ENCODE measurements at places on chromosomes 5 and 9. TPM values are rescaled to one million over a fixed set of nuclear protein-coding genes. Genes with fewer than 3 reads are reported as not detected.

GRCh38 chr5:17258431-17258830 is 41.0 kb downstream of the BASP1 start:
- no peak for DNase-seq

GRCh38 chr5:116396476-116397099 is 178.0 kb downstream of the SEMA6A start:
- DNase-seq, result no peak

- no peak for DNase-seq
These were observed 148.9 kb downstream of the DOCK2 start for GRCh38 chr5:169785771-169786618.

DNA sequence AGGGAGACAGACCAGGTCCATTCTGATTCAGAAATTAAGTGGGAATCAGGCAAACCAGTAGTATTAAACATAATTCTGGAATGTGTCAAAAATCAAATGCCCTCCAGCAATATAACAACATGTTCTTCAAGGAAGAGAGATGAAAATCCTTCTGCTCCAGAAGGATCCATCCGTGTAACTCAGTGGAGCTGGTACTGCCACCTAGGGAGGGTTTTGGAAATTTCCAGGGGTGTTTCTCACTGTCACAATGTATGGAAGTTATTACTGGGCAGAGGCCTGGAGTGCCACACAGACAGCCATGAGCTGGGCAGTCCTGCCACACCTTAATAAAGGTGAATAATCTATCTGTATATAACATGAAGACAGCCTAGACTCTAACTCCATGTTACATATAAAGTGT is 87.5 kb downstream of the TTLL11 start:
- DNase-seq, result no peak

Gene ZNF367
- 42.6 TPM for total RNA-seq

Data from activated naive CD4-positive, alpha-beta T cell treated with anti-CD3 and anti-CD28 coated beads, Interleukin-2, amount 50 U/mL, for 72 hours (primary cell).